ENCODE measurements at places on chromosomes 7 and 10.

DNA sequence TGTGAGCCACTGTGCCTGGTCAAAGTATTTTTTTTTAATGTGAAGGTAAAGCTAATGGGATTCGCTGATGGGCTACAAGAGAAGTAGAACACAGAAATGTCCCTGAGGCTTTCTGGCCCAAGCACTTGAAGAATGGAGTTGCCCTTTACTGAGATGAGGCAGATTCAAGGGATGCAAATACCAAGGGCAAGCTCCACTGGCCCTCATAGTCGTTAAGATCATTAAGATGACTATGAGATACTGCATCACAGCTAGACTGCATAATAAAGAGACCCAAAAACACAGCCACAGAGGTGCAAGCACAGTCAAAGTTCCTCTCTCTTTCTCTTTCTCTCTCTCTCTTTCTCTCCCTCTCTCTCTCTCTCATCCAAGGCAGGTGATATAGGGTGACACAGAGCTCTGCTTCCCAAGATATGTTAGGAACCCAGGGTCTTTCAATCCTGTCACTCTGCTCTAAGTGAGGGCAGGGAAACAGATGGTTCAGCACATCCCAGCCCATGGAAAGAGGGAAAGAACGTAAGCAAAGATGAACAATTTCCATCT is 117.4 kb downstream of the SFMBT2 start:
- DNase-seq: no peak

GRCh38 chr7:26326211-26326610 is 34.5 kb downstream of the SNX10 start:
- peak; percentile 47 for DNase-seq

DNA sequence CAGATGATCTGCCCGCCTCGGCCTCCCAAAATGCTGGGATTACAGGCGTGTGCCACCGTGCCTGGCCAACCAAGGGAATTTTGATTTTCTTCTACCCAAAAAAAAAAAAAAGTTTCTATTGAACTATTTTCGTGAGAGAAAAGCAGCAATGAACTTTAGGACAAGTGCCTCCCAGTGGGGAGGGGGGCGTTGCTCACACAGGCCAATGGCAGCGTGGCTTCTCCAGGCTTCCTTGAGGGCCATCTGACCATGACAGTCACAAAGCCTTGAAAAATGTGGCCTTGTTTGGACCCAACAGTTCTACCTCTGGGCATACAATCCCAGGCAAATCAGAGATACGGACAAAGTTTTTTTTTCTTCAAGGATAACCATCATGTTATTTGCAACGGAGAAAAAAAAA is 56.0 kb downstream of the TNRC18 start:
- DNase-seq: no peak

GRCh38 chr10:44939691-44940401 is 19.8 kb upstream of the RASSF4 start:
- no peak for DNase-seq

- no peak for DNase-seq
These were observed 65.4 kb upstream of the STEAP1B start for GRCh38 chr7:22565315-22565811.

DNA sequence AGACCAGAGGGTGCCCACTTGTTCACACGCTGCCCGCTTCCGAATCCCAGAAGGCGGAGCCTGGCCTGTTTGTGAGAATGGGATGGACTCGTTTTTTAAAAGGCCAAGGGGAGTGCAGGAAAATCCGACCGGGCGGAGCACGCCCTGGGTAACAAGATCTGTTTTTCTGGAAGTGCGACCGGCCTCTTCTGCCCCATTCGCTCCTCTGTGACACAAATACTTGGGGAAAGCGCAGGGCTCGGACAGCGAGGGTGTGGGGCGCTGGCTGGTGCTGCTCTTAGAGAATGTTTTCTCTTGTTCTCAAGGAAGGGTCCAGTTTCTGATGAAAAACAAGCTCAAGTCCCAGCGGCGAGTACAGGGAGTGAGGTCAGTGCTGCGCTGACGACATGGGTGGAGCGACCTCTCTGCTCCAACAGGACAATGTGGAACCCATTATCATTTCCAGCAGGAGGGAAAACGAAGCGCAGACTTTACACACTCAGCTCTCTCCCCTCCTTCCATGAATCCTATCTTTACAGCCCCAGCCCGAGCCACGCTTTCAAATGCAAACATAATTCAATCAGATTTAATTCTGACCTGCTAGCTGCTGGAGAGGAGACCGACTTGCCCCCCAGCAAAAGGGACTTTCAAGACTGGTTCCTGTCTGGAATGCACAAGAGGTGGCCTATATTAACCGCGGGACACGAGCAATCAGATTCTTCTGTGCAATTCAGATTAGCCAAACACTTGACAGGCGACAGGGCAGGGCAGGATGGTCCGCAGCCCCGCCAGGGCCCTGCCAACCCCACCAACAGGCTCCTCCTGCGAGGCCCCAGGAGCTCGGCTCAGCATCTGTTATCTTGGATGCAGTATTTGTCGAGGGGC is 1.1 kb downstream of the RADIL start:
- DNase-seq: no peak

- no peak for DNase-seq
These were observed 30.7 kb upstream of the ZNF467 start for GRCh38 chr7:149804106-149804505.

Data from H54 (cell line).